Ascending aorta (tissue), 2 donors: ENCODE measurements at places on chromosomes 5 and 9.

DNA sequence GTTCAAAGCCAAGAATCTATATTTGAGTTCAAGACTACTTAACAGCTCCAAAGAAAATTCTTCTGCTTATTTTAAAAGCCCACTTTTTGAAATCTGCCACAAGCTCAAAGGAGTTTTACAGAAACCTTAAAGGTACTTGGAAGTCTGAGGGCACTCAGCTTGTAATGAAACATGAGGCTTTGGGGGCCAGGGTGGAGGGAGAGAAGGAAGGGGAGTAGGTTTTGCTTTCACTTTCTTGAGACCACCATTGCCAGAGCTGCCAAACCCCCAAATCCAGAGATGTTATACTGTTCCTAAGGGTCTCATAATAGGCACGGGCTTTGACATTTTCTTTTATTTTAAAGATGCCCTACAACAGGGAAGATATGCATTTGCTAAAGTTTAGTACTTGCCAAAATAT lies 42.6 kb upstream of the TNFAIP8 start:
- no peaks in the 10 kb centered on the region for H3K36me3 ChIP-seq
- no peak overlapping the region for H3K4me3 ChIP-seq
- no peak for DNase-seq
- H3K4me1 ChIP-seq: no peaks in the 10 kb centered on the region

- no peaks in the 10 kb centered on the region for H3K36me3 ChIP-seq
- no peak for DNase-seq
- no peaks in the 10 kb centered on the region for H3K27me3 ChIP-seq
- peaks cover 3% of the 10 kb centered on the region for H3K4me1 ChIP-seq
- H3K4me3 ChIP-seq: no peak overlapping the region
Observed at GRCh38 chr5:168990679-168991078, 310.3 kb downstream of the SLIT3 start.

GRCh38 chr5:66558560-66558959 lies 37.6 kb upstream of the MAST4 start:
- H3K4me3 ChIP-seq: no peak overlapping the region
- H3K27me3 ChIP-seq: no peaks in the 10 kb centered on the region
- H3K36me3 ChIP-seq: no peaks in the 10 kb centered on the region
- no peak overlapping the region for H3K27ac ChIP-seq
- H3K4me1 ChIP-seq: no peaks in the 10 kb centered on the region

DNA sequence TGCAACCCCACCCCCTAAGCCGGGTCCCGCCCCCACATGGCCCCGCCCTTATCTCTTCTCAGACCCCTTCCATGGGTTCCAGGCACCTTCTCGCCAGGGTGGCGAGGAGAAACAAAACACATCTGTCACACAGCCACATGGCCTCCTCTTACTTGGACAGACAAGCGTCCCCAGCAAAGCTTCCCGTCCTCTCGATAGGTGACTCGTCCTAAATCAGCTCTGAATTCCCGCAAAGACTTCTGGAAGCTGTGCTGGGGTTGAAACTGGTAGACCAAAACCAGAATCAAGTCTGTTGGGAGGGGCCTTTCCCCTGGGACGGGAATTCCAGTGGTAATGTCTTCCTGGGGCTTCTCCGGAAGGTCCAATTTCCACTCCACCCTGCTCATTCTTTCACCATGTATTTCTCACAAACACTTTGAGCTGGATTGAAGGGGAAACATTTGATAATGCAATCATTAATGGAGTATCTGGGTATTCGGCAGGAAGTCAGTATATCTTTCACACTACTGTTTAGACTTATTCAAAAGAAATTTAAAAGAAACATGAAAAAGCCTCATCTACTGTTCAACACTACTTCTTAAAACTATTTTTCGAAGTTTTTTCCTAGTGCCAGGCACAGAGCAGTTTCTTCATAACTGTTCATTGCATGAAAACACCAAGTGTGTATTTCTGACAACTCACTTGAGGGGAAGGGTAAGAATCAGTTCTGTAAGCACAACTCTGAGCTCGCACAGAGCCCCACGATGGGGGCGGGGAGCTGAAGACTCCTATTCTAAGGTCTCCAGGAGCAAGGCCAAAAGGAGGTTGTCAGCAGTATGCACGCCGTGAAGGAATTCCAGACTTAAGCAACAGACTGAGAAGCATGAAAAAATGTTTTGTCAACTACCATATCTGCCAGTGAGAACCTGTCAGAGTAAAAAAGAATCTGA lies 644 bp upstream of the CTNNAL1 start:
- H3K4me1 ChIP-seq: no peaks in the 10 kb centered on the region
- H3K27me3 ChIP-seq: no peaks in the 10 kb centered on the region
- peak overlapping the region; percentile 87 for H3K4me3 ChIP-seq
- peak overlapping the region; percentile 99 for H3K27ac ChIP-seq
- no peak for DNase-seq
- no peaks in the 10 kb centered on the region for H3K36me3 ChIP-seq

DNA sequence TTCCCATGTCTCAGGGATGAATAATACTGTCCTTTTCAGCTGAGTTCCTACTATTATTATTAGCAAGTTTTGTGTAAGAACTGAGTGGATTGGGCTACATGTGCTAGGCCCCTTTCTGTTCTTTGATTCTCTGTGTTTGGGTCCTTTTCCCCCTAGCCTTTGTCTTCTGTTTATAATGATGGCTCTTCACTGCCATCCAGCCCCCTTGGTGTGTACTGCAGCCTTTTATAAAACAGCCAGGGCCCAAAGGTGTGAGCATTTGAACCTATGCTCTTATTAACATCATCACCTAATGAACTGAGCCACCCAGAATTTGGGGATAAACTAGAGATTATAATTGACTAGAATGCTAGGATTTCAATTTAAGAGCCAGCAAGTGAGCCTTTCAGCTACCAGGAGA lies 52.6 kb downstream of the PLAC8L1 start:
- no peaks in the 10 kb centered on the region for H3K4me1 ChIP-seq
- H3K27me3 ChIP-seq: no peaks in the 10 kb centered on the region
- DNase-seq: no peak
- no peak overlapping the region for H3K27ac ChIP-seq

DNA sequence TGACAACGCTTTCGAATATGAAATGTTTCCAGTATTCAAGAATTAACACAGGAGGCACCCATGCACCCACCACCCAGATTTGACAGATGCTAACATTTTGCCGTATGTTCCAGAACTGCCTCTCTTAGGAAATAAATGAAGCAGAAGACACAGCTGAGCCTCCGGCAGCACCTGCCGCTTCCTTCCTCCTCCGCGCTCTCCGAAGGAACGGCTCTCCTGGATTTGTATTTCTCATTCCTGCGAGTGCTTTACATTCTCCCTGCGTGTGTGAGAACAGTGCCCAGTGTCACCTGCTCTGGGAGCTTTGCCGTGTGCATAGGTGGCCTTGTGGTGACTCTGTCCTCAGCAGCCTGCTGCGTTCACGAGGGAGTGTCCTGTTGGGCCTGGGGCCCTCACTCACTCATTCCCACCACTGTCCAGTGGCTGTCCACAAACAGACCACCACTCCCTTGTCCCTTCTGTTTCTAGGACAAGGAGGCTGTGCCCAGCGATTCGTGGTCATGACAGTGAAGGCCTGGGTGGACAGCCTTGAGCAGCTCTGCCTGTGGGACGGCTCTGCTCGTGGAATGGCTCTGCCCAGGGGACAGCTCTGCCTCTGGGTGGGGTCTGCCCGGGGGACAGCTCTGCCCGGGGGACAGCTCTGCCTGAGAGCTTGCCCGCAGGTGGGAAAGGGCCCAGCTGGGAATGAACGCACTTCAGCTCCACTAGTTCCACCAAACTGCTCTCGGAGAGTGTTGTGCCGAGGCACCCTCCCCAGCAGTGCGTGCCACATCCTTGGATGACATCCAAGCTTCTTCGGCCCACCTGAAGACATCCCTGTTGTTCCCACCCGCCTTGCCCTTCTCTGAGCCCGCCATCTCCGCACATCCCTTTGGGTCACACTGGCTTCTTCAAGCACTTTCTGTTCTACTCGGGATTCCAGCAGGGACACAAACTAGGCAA lies 170.5 kb upstream of the PPP1R26 start:
- no peak overlapping the region for H3K4me3 ChIP-seq
- H3K27ac ChIP-seq: no peak overlapping the region
- H3K4me1 ChIP-seq: no peaks in the 10 kb centered on the region
- H3K36me3 ChIP-seq: no peaks in the 10 kb centered on the region

GRCh38 chr9:18461496-18461895 lies 12.5 kb upstream of the ADAMTSL1 start:
- H3K4me1 ChIP-seq: no peaks in the 10 kb centered on the region
- H3K27me3 ChIP-seq: no peaks in the 10 kb centered on the region
- DNase-seq: no peak
- H3K4me3 ChIP-seq: no peak overlapping the region

GRCh38 chr9:114126247-114127060 lies 27.4 kb upstream of the KIF12 start:
- DNase-seq: no peak
- no peaks in the 10 kb centered on the region for H3K36me3 ChIP-seq
- H3K4me1 ChIP-seq: no peaks in the 10 kb centered on the region

DNA sequence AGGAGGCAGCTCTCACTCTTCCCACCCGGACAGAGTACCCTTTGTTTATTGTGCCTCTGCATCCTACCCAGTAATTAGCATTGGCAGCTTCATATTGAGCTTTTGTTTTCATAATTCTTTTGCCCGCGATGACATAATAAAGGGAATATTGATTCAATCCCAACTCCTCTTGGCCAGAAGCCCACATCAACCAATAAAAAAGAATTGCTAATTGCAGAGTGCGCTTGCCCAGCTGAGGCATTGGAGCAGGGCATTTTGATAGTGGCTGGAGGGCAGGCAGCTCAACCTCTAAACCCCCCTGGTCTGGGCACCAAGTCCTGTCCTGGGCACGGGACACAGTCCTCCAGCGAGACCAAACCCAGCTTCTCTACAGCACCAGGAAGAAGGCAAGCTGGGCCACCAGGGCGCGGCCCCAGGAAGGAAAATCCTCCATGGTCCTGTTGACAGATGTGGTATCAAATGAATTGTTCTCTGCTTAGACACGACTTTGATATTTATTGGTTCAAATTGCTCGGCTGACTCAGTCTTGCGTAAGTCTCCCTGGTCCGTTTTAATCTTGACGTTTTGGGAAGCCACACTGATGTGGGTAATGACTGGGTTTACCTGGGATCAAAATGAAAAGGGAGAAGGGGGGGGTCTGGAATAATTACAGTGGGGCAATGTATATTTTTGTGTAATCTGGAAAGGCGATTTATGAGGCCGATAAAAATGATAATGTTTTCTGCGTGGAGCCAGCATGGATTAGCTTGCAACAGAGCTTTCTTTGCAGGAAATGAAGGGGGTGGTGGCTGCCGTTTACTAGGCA lies 220.7 kb upstream of the MSX2 start:
- H3K36me3 ChIP-seq: no peaks in the 10 kb centered on the region
- no peak for DNase-seq
- H3K27ac ChIP-seq: no peak overlapping the region
- no peaks in the 10 kb centered on the region for H3K27me3 ChIP-seq
- no peak overlapping the region for H3K4me3 ChIP-seq

DNA sequence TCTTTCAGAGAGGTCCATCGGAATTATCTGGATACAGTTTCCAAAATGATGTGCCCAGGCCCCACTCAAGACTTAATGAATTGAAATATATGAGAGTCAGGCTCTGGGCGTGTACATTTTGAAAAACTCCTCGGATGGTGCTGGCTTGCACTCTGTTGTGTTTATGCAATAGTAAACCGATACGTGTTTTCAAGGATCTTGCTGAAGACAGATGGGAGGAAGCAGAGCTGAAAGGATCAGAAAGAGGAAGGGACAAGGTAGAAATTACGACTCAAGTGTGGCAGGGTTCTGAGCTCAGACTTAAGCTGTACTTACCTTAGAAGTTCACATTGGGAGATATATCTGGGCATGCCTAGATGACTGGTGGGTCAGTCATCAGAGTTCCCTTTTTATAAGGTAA lies 13.7 kb upstream of the STOM start:
- H3K36me3 ChIP-seq: no peaks in the 10 kb centered on the region
- H3K4me1 ChIP-seq: no peaks in the 10 kb centered on the region
- H3K4me3 ChIP-seq: no peak overlapping the region

GRCh38 chr5:137565450-137565849 lies 66.3 kb upstream of the SPOCK1 start:
- DNase-seq: no peak
- H3K27ac ChIP-seq: no peak overlapping the region
- H3K4me3 ChIP-seq: no peak overlapping the region
- H3K4me1 ChIP-seq: no peaks in the 10 kb centered on the region

DNA sequence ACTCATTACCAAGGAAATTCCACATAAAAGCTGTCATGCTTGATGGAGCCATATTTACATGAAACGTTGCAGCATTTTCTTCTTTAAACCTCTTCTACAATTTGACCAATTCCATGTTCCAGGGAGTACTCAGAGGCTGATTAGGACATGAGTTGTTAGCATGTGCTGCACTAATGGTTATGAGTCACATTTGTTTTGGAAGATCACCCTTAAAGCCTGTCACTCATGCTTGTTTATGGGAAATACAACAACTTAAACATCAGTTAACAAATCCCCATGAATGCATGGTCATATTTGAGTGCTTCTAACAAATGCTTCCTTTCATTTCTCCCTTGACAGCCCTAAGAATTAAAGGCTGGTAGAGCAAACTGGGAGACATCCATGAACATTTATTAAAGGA lies 156.1 kb downstream of the GHR start:
- no peaks in the 10 kb centered on the region for H3K36me3 ChIP-seq
- no peaks in the 10 kb centered on the region for H3K27me3 ChIP-seq
- no peak overlapping the region for H3K4me3 ChIP-seq
- peaks cover 4% of the 10 kb centered on the region for H3K4me1 ChIP-seq
- no peak for DNase-seq

- DNase-seq: no peak
- H3K27me3 ChIP-seq: no peaks in the 10 kb centered on the region
- peak overlapping the region; percentile 79 for H3K27ac ChIP-seq
- H3K4me1 ChIP-seq: peaks cover 24% of the 10 kb centered on the region
- no peaks in the 10 kb centered on the region for H3K36me3 ChIP-seq
Observed at GRCh38 chr9:109817146-109817845, 37.3 kb downstream of the PALM2AKAP2 start.

GRCh38 chr9:8651846-8652215 lies 852.3 kb upstream of the DMAC1 start:
- H3K4me3 ChIP-seq: no peak overlapping the region
- H3K27ac ChIP-seq: no peak overlapping the region
- H3K36me3 ChIP-seq: no peaks in the 10 kb centered on the region
- H3K27me3 ChIP-seq: no peaks in the 10 kb centered on the region
- DNase-seq: no peak

GRCh38 chr5:170466988-170467707 lies 36.7 kb upstream of the KCNIP1 start:
- H3K27ac ChIP-seq: no peak overlapping the region
- no peaks in the 10 kb centered on the region for H3K4me1 ChIP-seq
- DNase-seq: no peak
- no peak overlapping the region for H3K4me3 ChIP-seq
- no peaks in the 10 kb centered on the region for H3K27me3 ChIP-seq

DNA sequence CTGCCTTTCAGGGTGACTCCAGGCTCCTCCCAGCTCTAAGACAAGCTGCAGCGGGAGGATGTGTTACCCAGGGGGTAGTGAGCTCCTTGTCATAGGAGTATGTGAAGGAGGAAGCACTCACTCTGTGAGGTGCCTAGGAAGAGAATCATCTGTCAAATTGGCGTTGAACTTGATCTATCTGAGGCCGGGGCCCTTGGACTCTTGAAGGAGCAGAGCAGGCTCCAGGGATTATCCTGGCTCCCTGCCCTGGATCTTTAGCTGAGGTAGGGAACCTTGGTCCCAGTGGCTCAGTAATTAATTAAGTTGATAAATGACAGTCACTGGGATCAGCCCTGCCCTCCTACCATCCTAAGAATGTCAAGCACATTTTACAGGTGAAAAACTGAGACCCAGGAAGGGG lies 15.5 kb downstream of the ADGRD2 start:
- H3K27ac ChIP-seq: no peak overlapping the region
- no peaks in the 10 kb centered on the region for H3K36me3 ChIP-seq
- no peak for DNase-seq
- H3K27me3 ChIP-seq: no peaks in the 10 kb centered on the region
